ENCODE measurements at places on chromosomes 3 and 15.

GRCh38 chr3:139219463-139219862, 124.4 kb upstream of the MRPS22 start:
- no peak for DNase-seq

GRCh38 chr15:51224428-51224827, 114.0 kb downstream of the CYP19A1 start:
- DNase-seq, result no peak

DNA sequence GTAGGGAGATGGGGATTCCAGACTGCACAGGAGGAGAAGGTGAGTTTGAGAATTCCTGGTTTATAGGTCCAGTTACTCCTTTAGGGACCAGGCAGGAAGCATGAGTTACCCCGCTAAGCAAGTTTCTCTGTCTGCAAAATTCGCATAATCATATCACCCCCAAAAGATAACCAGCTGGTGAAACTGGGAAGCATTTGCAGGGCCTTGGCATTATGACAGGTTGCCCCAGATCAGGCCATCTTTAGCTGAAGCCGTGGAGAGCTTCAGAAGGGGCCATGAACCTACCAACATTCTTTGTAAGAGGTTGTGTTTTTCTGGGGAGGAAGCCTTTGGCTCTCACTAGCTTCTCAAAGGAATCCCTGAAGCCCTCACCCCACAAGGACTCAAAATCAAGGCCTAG, 29.4 kb downstream of the ATP2B2 start:
- no peak for DNase-seq

- no peak for DNase-seq
Measured at GRCh38 chr3:173221010-173221409, 80.0 kb upstream of the SPATA16 start.

DNA sequence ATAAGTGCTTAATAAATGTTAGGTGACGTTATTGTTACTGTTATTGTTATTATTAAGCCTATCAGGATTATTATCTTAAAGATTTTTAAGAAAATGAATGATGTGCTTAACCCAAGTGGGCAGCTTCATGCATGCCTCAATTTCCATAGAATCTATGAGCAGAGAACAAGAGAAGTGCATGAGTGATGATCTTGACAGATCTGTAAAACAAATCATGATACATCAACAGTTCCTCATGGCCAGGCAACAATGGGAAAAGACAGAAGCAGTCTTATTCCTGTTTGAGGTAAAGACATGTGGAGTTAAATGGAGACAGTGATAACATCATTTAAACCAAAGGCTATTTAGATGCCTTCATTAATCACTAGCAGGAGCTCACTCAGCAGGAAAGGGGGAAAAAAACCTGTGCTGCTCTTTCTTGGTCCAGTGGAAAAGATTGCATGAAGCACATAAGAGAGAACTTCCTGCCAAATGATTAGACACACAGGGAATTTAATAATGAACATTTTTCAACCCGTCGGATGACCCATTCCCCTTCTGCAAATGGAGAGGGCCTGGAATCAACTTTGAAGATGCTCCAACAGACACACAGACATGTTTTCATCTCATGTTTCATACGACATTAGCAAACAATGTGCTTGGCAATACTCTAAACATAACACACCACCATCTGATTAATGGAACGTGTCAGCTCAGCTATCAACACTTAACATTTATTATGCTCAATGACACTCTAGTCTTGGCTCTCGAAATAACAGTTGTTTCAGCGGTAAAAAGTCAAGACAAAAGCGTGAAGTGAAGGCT, 212.2 kb upstream of the LRRN1 start:
- no peak for DNase-seq

DNA sequence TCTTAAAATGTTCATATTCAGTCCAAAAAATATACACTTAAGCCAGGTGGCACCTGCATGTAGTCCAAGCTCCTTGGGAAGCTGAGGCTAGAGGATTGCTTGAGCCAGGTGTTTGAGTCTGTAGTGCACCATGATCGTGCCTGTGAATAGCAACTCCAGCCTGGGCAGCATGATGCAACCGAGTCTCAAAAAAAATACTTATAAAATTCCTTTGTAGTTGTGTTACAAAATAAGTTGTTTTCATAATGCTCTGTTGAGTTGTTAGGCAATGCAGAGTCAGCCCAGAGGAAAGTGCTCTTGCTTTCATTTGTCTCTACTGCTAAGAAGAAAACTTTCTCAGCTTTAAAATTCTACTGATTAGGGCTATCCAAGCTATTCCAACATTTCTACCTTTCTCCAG, 442.8 kb upstream of the ARRDC4 start:
- DNase-seq, result no peak

- no peak for DNase-seq
Measured at GRCh38 chr15:99619712-99620111, 53.9 kb downstream of the MEF2A start.

- DNase-seq, result no peak
Measured at GRCh38 chr3:152549263-152549662, 280.5 kb downstream of the MBNL1 start.

DNA sequence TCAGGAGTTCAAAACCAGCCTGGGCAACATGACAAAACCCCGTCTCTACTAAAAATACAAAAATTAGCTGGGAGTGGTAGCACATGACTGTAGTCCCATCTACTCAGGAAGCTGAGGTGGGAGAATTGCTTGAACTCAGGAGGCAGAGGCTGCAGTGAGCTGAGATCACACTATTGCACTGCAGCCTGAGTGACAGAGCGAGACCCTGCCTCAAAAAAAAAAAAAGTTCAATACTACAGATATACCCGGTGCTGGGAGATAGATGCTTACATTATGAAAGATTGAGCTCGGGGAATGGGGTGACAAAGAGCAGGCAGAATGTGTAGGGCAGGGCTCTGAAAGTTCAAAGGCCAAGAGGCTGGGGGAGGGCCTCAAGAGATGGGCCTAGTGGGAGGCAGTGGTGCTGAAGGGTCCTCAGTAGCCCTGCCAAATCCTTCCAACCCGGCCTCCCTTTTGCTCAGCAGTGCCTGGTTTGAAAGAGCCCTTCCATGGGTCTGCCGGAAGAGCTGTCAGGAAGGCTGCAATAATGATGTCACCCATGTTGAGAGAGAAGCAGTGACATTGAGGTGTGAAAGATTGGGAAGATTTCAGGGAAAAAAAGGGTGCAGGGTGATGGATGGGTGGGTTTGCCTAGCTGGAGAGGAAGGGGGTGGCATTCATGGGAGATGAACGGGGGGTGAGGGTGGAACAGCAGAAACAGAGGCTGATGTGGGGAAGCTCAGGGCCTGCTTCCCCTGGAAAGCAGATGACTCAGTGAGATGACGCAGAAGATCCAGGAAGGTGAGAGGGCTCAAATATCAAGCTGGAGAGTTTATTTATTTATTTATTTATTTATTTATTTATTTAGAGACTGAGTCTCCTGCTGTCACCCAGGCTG, 20.0 kb upstream of the IREB2 start:
- no peak for DNase-seq

DNA sequence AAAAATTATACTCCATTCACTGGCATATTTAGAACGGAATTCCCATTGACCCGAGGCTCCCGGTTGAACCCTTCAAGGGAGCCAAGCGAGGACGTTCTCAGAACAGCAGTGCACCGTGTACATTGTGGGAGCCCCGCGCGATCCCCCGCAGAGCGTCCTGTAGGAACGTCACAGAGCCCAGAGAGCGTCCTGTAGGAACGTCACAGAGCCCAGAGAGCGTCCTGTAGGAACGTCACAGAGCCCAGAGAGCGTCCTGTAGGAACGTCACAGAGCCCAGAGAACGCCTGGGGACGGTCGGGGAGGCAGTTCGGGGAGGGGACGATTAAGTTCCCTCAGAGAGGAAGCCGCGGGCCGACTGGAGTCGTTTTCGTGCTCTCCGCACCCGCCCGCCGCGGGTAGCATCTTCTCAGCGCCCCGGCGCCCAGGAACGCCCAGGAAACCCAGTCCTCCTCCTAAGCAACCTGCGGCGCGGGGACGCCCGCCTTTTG, 506 bp upstream of the ATP1B3 start:
- peak; percentile 43 for DNase-seq

DNA sequence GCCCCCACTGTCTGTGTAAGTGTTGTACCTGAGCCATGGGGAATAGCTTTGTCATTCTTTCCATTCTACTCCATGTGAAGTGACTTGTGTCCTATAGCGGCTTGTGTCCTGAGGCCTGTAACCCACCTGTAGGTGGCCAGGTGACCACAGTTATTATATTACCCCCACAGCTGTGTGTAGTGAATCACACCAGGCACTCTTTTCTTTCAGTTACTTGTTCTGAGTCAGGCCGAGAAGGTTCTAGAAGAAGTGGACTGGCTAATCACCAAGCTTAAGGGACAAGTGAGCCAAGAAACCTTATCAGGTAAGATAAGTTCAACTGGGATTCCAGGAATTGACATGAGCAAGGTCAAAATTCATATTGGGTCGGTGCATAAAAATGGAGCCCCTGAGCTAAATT, 29.2 kb downstream of the POLG start:
- no peak for DNase-seq

DNA sequence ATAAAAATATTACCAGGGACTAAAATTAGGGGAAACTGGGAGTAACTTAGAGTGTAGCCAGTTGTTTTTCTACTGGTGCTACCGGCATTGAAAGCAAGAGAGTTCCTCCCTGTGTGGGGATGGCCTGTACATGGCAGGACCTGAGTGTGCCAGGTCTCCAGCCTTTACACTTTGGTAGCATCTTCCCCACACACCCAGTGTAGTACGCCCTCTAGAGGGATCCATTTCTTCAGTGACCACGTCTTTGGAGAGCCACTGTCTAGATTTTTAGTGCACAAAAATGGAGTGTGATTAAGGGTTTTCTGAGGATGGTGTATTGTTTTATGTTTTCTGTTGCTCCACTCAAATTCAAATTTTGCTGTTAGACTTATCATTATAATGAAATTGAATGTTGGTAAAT, 507.0 kb upstream of the TPRG1 start:
- DNase-seq, result no peak

DNA sequence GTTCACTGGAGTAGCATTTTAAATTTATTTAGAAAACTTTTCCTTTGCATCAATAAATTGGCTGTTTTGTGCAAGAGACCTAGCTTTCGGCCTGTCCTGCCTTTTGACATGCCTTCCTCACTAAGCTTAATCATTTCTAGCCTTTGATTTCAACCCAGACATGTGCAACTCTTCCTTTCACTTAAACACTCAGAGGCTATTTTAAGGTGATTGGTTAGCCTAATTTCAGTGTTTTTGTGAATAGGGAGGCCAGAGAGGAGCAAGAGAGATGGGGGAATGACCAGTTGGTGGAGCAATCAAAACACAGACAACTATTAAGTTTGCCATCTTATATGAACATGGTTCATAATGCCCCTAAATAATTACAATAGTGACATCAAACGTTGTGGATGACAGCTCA, 333.4 kb downstream of the SLC9A9 start:
- DNase-seq, result no peak

- no peak for DNase-seq
Measured at GRCh38 chr15:76575679-76576078, 239.1 kb downstream of the ISL2 start.

GRCh38 chr3:134594331-134594741, 56.5 kb downstream of the KY start:
- DNase-seq, result peak; percentile 70

GRCh38 chr15:99953886-99954285, 220.6 kb upstream of the LYSMD4 start:
- DNase-seq, result no peak

DNA sequence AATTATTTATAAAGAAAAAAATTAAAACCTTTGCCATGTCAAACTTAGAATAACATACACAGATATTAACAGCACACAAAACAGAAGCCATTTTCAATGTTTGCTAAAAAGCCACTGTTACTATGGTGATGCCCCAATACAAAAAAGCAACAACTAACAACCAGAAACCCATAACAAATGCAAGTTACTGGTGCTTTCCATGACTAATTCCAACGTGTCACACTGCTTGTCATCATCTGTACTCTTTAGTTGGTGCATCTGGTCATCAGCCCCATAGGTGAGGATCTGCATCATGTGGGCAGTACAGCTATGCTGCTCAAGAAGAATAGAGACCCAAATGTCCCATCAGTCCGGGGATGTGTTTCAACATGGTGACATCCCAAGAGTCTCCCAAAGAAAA, 52.8 kb downstream of the ATP8B4 start:
- no peak for DNase-seq

- DNase-seq, result no peak
Measured at GRCh38 chr3:30686176-30686575, 79.8 kb downstream of the TGFBR2 start.

DNA sequence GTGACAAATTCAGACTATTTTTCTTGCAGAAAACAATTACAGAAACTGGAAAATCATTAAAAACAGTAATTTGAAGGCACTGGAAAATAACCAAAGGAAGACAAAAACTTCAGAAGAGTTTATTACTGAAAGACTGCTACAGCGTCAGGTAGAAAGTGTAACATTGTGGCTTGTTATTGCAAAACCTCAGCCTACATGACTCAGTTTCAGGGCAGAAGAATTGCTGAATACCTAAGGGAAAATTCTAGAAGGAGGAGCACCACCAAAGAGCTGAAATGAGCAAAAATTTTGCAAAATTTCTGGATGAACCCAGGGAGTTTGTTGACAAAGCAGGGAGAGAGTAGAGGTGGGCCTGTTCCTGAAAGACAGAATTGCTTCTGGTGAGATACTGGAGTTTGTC, 219.6 kb downstream of the C3orf38 start:
- no peak for DNase-seq

GRCh38 chr15:42616107-42616506, 40.7 kb downstream of the STARD9 start:
- no peak for DNase-seq

DNA sequence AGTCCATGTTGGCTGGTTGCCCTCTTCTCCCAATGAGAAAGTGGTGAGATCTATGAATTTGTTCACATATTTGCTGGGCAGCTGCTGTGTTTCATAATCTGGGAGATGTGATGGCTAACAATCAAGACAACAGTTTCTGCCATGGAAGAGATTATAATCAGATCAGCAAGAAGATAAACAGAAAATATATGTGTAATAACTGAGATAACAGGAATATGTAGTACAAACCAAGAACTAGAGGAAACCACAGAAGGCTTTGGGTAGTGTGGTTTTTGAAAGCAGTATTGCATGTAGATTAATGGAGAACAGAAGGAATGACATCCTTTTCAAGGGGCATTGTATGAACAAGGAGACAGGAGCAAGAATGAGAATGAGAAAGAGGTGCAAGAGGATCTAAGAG, 12.2 kb upstream of the CSTA start:
- DNase-seq, result no peak

DNA sequence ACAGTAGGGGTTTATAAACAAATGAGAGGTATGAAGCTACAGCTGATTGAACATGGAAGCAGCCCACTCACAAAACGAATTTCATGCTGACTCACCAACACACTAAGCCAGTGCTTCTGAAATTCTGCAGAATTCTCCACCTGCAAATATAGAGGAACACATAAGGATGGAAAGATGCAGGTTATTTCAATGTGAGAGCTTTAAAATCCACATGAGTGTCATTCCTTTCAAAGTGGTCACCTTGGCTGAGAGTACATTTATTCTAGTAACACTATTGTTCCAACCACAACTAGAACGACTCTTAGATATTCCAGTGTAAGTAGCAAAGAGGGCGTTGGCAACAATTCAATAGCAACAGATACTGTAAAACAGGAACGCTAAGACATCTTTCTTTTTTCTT, 189.9 kb upstream of the TSC22D2 start:
- no peak for DNase-seq

DNA sequence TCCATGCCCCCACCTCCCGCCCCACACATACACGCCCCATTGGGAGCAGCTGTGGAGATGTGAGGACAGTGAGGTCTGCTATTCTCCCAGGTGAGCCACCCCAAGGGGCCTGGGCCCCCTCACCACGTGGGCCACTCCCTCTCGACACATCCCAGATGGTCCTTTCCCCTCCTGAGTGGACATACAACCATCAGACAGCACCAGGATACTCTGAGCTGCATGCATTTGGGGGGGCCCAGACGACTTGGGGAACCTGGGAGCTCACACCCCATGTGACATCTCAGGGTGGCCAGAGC, 17.5 kb downstream of the FBLN2 start:
- DNase-seq, result no peak

Data from spinal cord (tissue), 10 donors.